Iris pigment epithelial cell (primary cell): ENCODE measurements at places on chromosomes 16 and 17.

DNA sequence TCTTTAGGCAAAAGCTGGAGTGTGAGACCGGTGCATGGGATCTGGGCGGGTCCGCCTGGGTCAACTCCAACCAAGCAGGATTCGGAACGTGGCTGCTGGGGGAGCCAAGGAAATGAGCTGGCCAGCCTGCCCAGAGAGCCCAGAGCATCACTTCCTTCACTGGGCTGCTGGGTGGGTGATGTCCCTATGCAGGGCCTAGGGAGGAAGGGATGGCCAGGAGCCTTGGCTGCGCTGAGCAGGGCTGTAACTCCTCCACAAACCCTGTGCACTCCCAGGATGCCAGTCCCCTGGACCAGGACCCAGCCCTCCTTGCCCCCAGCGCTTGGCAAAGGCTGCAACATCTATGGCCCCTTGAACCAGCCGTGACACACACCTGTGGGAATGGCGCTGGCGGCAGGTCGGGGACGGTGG is 138.4 kb downstream of the RAB11FIP4 start:
- no peak for DNase-seq

DNA sequence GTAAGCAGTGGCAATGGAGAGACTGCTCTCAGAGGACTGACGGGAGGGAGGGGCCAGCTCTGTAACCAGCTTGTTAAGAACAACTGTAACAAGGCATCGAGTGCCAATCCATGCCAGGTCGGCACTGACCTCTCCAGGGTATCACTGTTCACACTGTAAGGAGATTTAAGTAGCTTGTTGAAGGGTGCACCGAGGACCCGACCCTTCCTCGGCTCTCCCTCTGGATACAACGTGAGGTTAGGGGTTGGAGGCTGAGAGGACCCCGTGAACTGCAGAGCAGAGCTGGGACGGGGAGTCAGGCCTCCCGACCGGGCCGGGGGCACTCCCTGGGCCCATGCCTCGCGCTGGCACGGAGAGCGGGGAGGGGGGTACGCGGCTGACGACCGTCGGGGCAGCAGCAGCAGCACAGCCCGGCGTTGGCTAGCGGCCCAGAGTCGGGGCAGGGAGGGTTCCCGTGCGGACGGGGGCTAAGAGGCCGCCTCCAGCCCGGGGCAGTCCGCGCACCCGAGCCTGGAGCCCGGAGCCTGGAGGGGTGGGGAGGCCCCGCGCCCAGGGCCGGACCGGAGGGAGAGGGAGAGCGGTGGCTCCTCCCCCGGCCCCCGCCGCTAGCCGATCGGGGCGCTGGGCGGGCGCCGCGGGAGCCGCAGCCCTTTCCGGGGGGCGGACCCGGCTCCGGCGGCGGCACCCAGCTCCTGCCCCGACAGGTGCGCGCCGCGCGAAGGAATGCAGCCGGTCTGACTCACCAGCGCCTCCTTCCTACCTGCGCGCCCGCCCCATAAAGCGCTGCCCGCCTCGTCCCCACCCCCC is at the start of gene ITGB4:
Gene ITGB4, plus strand, starts transcription at position 804 of the 807 bp plus-strand sequence. CDS start 3,245 bp downstream, outside the sequence.
- DNase-seq = no peak

- no peak for DNase-seq
Observed at GRCh38 chr16:47873434-47873833, 282.4 kb downstream of the ABCC12 start.

DNA sequence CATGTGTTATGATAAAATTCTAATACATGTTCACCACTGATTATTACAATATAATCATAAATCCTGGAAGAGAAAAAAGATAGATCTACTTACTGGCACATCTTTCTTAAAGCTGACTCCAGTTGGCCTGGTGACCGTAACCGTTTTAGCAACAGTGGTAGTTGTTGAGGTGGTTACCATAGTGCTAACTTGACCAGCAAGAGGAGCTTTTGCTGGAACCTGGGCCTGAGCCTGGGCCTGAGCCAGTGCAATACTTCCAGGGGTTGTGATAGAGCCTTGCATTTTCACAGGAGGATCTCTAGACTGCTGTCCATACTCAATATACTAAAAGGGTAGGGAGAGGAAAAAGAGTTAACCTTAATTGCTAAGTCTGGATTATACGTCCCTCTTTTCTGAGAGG is 36.2 kb downstream of the SETD6 start:
- peak; percentile 7 for DNase-seq

DNA sequence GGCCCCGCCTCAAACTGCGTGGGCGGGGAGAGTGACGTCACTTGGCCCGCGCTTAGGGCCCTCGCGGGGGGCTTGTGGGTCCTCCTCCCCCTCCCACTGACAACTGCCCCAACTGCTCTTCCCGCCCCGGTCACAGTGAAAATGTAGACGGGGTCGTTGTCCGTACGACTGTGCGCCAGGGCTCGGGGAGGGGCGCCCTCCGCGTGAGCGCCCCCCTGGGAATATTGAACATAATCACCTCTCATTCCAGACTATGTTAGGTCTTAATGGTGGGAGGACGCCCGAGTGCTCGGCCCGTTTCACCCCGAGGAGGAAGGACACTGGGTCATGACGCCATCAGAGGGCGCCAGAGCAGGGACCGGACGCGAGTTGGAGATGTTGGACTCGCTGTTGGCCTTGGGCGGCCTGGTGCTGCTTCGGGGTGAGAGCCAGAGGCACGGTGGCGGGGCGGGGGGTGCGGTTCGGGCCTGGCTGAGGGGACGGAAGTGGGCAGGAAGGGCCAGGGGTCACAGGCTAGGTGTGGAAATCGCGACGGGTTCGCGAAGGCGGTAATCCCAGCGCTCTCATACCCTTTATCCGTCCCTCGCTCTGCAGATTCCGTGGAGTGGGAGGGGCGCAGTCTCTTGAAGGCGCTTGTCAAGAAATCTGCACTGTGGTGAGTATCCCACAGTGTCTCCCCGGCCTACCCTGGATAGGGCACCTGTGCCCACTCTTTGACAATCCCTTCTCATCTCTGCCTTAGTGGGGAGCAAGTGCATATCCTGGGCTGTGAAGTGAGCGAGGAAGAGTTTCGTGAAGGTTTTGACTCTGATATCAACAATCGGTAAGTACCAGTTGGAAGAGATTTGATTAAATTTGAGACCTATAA is at the start of gene ELP5:
Gene ELP5, plus strand, starts transcription at position 40 of the 868 bp plus-strand sequence. Its CDS starts 336 bp downstream, at position 376.
- DNase-seq = peak; percentile 95

GRCh38 chr16:82748026-82748425 is 121.3 kb downstream of the CDH13 start:
- peak; percentile 84 for DNase-seq

- DNase-seq = no peak
Observed at GRCh38 chr17:4720787-4721186, 10.4 kb downstream of the ARRB2 start.

GRCh38 chr17:28760601-28761562 is 17.1 kb downstream of the TRAF4 start:
- peak; percentile 81 for DNase-seq

- peak; percentile 69 for DNase-seq
Observed at GRCh38 chr16:85461022-85461813, 151.9 kb upstream of the GSE1 start.

DNA sequence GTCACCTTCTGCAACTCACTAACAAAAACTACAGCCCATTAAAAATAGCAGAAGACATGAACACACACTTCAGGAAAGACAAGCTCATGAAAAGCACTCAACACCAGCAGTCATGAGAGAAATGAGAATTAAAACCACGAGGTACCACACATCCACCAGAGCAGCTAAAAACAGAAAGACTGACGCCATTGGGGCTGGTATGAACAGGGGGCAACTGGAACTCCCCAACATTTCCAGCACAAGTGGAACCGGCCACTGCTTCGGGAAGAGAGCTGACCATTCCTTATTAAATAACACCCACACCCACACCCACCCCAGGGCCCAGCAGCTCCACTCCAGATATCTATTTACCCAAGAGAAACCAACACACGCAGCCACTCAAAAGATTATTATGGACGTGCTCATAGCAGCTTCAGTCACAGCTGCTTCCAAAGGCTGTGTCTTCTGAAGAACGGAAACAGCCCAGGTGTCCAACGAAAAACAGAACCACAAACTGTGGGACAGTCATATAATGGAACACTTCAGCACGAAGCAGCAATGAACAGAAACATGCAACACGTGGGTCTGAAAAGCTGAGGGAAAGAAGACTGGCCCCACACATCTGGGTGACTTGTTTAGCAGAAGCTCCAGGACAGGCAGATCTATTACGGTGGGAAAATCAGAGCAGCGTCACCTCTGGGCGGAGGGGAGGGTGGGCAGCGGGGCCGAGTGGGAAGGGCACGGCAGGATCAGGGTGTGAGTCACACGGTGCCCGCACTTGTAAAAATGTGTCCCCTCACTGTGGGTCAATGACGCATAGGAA is 41.1 kb downstream of the KLHDC4 start:
- no peak for DNase-seq

DNA sequence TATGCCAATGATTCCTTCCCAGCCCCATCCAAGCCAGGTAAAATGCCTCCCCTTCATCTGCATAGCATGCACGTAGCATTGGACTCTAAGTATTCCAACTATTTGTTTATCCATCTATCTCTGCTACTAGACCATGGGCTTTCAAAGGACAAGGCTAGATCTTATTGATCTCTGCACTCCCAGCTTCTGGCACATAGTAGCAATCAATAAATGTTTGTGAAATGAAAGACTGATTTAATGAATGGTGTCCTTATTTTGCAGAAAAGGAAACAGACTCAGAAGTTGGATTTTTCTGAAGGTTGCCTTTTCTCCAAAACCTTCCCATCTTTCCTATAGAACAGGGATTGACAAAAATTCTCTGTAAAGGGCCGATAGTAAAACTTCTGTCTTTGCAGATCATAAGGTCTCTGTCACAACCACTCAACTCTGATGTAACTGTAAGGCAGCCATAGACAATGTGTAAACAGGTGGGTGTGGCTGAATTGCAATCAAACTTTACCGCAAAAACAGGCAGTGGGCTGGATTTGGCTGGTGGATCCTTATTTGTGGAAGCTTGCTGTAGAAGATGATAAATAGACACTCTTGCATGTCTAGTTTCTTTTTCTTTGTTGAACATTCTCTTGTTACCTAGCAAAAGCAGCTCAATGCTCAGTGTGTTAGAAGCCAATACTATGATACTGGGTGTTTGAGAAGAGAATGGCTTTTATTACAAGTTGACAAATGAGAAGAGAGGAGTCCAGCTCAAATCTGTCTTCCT is 7.6 kb upstream of the CMTR2 start:
- no peak for DNase-seq

DNA sequence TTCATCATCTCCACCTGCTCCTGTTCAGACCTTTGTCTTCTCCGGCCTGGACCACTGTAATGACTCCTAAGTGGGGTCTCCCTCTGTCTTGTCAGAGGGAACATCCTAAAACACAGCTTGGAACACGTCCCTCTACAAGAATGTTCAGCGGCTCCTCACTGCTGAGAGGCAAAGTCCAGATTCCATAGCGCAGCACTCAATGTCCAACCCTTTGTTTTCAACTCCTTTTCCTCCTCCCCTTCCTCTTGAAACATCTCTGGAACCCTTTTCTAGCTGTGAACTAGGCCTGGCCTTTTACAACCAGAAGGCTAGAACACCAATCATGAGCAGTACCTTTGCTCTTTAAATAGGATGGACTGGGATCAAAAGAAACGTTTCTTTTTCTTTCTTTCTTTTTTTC is 914 bp downstream of the C17orf50 start:
- DNase-seq = no peak

GRCh38 chr17:28406473-28406814 is 432 bp upstream of the SLC46A1 start:
- peak; percentile 15 for DNase-seq

- no peak for DNase-seq
Observed at GRCh38 chr17:75094871-75095399, 7.2 kb downstream of the SLC16A5 start.

DNA sequence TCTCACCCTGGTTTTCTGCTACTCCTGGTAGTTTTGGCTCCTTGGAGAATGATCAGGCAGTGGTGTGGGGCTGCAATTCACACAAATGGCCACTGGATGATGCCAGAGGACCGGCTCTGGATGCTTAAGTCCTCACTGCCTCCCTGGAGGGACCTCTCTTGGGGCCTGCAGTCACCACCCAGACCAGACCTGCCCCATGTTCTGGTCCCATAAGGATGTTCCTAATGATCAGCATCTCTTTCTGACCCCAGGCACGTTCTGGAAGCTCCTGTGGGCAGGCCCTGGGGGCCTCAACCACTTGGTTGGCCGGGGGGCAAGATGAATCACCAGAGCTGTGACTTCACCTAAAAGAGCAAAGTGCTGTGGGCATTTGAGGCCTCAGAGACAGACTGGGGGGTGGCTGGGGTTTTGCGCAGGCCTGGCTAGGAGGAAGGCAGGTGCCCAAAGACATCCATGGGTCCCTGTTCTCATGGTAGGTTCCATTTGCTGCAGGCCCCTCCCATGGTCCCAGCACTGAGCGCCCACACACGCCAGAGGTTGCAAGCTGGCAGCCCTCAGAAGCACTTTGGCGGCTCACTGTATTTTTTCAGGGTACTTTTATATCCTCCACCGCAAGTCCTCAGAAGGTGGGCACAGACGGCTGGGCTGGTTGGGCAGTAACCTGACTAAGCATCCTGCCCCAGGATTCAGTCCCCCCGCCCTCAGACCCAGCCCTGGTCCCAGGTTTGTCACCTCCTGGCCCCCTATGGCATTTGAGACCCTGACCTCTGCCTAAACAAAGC is 53.2 kb downstream of the NT5M start:
- peak; percentile 82 for DNase-seq

DNA sequence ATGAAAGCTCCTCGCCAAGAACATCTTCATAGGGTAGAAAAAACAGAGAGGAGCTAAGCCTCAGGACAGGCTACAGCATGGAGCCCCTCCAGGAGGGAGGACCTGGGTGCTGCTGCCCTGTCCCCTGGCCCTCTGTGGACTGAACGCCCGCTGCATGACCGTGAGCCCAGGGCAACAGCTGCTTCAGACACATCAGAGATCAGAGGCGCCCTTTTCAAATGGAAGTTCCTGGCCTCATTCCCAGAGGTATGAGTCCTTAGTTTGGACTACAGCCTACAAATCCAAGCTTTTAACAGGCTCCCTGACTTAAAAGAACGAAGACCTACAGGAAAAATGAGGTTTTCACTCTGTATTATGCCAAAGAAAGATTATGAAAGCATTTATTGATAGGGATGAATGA is 48.5 kb downstream of the ZNF18 start:
- peak; percentile 56 for DNase-seq

- no peak for DNase-seq
Observed at GRCh38 chr17:76510831-76511244, 9.6 kb upstream of the RHBDF2 start.
